ENCODE measurements at places on chromosomes 5 and 9.
A peak's percentile ranks its signal among the peaks of the same experiment; 100 is the strongest.

DNA sequence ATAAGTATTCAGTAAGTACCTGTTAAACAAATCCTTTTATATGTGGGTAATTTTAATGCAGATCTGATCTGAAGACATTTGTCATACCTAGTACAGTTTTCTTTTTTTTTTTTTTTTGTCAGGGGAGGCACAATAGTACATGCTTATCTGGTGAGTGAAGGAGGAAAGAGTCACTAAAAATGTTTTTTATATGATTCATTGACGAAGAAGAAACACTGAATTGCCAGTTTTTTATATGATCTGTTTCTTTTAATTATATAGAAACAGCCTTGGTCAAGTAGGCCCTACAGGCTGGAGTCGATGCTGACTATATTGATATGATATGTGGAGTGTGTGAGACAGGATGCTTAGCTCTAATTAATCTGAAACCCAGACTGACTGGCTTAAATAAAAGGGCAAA lies 315.2 kb downstream of the PSAT1 start:
- DNase-seq = no peak

DNA sequence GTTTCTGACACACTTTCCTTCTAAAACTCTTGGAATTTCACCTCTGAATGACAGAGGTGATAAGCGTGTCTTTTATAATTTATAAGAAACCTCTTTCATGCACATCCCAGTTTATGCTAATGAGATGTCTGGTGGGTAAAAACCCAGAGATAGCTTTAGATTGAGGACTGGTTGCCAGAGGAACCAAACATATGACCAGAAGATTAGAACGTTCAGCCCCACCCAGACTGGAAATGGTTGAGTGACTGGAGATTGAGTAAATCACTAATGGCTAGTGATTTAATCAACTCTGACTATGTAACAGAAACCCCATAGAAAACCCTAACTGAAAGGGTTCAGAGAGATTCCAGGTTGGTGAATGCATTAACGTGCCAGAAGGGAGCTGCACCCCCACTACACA lies 69.2 kb downstream of the CDH18 start:
- DNase-seq = no peak

GRCh38 chr5:28275931-28276330 lies 1237.5 kb upstream of the CDH9 start:
- DNase-seq = no peak

GRCh38 chr9:126494746-126495145 lies 119.0 kb upstream of the LMX1B start:
- DNase-seq = no peak

- no peak for DNase-seq
Observed at GRCh38 chr5:53601570-53601969, 41.1 kb downstream of the NDUFS4 start.

DNA sequence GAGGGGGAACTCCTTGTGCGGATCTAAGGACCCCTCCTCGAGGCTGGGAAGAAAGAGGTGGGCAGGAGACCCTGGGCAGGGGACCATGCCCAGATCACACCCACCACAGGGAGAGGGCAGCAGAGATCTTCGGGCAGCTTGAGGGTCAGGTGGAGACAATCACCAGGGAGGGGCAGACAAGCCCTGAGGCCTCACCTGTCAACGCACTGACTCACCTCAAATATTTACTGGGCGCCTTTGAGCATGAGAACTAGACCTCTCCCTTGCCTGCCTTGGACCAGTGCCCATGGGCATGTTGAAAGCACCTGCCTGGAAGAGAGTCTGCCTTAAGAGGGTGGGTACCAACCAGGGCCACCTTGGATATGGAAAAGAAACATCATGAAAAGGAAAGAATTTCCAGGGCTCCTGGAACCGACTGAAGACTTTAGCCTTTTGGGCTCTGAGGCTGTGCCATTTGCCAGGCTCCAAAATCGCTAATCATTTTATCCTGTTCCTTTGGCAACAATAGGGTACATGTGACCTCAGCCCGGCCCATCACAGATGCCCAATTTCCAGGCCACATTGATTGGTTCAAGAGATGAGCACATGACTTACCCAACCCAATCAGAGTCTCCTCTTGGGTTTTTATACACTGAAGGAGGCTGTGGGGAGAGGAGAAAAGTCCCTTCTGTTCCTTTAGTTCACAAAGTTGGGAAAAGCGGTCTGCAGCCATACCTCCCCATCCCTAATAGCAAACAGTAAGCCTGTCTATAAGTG lies 10.4 kb upstream of the SPINK4 start:
- DNase-seq = no peak

GRCh38 chr9:14750821-14751220 lies 28.3 kb upstream of the CER1 start:
- DNase-seq = no peak

DNA sequence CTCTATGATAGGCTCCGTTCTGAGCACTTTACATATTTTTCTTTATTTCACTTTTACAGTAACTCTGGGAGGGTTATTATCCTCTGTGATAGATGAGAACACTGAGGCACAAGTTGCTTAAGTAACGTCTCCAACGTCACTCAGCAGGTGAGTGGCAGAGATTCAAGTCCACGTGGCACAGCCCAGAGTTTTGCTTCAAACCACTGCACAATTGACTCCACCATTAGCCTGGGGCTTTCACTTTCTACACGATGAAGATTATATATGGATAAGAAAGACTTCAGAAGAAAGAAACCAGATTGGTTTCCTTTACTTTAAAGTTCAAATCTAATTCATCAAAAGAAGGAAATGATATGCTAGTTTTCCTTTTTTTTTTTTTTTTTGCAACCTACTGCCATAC lies 245.9 kb downstream of the SYK start:
- peak; percentile 11 for DNase-seq

DNA sequence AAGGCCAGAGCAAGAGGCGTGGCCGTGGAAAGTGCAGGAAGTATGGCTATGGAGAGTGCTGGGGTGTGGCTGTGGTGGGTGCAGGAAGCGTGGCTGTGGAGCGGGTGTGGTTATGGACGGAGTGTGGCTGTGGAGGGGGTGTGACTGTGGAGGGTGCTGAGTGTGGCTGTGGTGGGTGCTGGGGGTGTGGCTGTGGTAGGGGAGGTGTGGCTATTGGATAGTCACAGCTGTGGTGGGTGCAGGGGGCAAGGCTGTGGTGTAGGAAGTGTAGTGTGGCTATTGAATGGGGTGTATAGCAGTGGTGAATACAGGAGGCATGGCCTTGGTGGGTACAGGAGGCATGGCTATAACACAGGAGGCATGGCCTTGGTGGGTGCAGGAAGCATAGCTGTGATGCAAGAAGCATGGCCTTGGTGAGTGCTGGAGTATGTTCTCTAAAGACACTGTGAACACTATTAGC lies 40.8 kb upstream of the SPATA31C2 start:
- no peak for DNase-seq

- DNase-seq = no peak
Observed at GRCh38 chr5:142437563-142437962, 112.7 kb upstream of the SPRY4 start.

GRCh38 chr9:7613931-7614330 lies 185.6 kb downstream of the DMAC1 start:
- DNase-seq = no peak

DNA sequence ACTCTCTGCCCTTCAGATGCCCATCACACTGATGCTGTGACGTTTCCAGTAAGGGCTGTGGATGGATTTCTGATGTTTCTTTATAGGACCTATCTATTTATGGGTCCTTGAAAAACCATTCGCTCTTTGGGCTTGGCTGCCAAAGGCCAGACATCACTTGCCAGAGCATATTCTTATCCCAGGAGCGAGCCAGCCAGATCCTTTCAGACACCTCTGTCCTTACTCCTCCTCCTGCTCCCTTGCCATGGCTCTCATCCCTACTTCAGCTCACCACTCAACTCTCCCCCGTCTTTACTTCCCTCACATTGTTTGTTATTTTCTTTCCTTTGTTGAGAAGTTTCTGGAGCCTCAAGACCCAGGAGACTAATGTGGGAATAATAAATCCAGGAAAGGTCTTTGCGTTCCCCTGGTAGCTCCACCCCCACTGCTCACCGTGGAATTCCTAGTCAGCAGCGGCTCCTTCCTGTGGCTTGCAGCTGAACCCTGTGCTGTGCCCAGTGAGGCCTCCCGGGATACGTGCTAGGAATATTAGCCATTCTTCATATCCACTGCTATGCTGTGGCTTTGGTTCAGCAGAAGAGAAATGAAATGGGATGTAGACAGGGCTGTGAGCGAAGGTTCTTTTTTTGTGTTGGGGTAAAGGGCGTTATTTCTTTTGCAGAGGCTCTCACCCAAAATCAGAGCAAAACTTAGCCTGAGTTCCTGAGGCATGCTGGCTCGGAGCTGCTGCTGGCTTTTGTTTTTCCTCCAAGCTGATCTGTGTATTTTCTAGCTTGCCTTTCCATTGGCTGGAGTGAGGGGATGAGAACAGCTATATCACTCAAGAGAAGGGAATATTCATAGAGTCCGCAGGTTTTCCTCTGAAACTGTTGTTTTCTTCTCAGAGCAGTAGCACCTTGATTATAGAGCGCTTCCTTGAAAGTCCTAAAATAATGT lies 171.1 kb downstream of the SAXO1 start:
- DNase-seq = no peak

DNA sequence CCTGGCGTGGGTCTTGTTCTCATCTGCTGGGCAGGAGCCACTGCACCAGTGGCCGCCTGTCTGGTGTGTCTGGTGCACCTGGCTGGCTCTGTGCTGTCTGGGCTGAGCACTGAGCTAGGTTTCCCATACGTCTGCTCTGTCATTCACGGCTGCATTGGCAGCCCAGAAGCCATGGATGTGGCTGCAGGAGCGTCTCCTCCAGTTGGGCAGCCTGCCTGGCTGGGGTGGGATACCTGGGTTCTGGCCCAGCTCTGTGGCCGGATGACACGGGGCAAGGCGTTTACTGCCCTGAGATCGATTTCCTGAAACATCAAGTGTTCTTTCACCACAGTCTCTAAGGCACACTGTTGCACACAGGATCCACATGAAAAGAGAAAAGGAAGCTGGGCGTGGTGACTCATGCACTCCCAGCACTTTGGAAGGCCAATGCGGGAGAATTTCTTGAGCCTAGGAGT lies 25.5 kb upstream of the SLC25A51 start:
- DNase-seq = no peak

DNA sequence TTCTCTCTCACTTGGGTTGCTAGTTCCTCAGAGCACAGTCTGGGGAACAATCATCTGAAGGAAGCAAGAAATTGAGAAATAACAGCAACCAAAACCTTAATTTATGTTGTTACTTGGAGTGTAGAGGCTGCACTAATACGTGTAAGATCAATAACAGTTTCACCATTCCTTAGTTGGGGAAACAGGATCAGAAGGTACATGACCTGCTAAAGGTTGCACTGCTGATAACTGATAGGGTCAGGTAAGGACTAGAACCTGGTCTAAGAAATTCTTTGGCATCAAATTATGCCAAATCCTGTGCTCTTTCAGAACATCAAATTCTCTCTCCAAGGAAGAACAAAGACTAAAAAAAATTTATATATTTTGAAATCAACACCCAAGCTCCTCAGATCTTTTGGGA lies 278.6 kb upstream of the C9orf72 start:
- DNase-seq = no peak

GRCh38 chr9:105059252-105059651 lies 131.3 kb upstream of the ABCA1 start:
- no peak for DNase-seq
